Endothelial cell of coronary artery (primary cell): ENCODE measurements at places on chromosomes 4 and X. TPM values are rescaled to one million over a fixed set of nuclear protein-coding genes. Genes with fewer than 3 reads are reported as not detected.

MAGEB2 gene
- not detected in 2 replicates for total RNA-seq

XG gene
- 0.09 and 0.18 TPM in 2 replicates for total RNA-seq

CLIC2 gene
- total RNA-seq, result 0.56 and 0.72 TPM in 2 replicates

GAGE13 gene
- total RNA-seq, result not detected in 2 replicates

SUPT20HL1 gene
- not detected in 2 replicates for total RNA-seq

SPANXA2 gene
- total RNA-seq, result not detected in 2 replicates

TBCK gene
- 22.4 and 38.8 TPM in 2 replicates for total RNA-seq

ZNF141 gene
- total RNA-seq, result 7.6 and 11.8 TPM in 2 replicates

VAMP7 gene
- 32.4 and 32.5 TPM in 2 replicates for total RNA-seq

ATG4A gene
- total RNA-seq, result 22.4 and 30.0 TPM in 2 replicates

TAB3 gene
- total RNA-seq, result 4.3 and 5.7 TPM in 2 replicates

PDGFRA gene
- 1.2 and 12.0 TPM in 2 replicates for total RNA-seq

PAGE1 gene
- total RNA-seq, result not detected in 2 replicates

ARHGAP4 gene
- 26.4 and 50.0 TPM in 2 replicates for total RNA-seq

SPANXB1 gene
- not detected in 2 replicates for total RNA-seq

GPR34 gene
- not detected in 2 replicates for total RNA-seq

FGFBP1 gene
- total RNA-seq, result not detected in 2 replicates

AFAP1 gene
- total RNA-seq, result 51.8 and 110 TPM in 2 replicates

SERTM2 gene
- total RNA-seq, result not detected in 2 replicates

SULT1B1 gene
- 55.9 and 63.3 TPM in 2 replicates for total RNA-seq

HTN3 gene
- not detected in 2 replicates for total RNA-seq

DUSP9 gene
- total RNA-seq, result under 0.01 TPM in 1 of 2 replicates, not detected in the other

ATP2B3 gene
- under 0.01 TPM in 2 replicates for total RNA-seq

XPNPEP2 gene
- not detected in 2 replicates for total RNA-seq

SPACA5 gene
- not detected in 2 replicates for total RNA-seq

GPC4 gene
- under 0.01 and 0.28 TPM in 2 replicates for total RNA-seq

CXCL1 gene
- total RNA-seq, result 19.2 and 33.4 TPM in 2 replicates

PITX2 gene
- total RNA-seq, result not detected in 2 replicates

C4orf33 gene
- 3.4 and 4.9 TPM in 2 replicates for total RNA-seq

TXK gene
- total RNA-seq, result 0.18 and 0.75 TPM in 2 replicates

ARR3 gene
- total RNA-seq, result not detected in 2 replicates

GASK1B gene
- total RNA-seq, result 54.5 and 99.3 TPM in 2 replicates

SLC49A3 gene
- total RNA-seq, result 1.7 and 3.3 TPM in 2 replicates

GRIA3 gene
- total RNA-seq, result 0.28 and 0.54 TPM in 2 replicates
